Femur (tissue), 1 donor: ENCODE measurements at places on chromosomes 11 and 22.

- DNase-seq = no peak
Observed at GRCh38 chr11:126113963-126114362, 51.3 kb upstream of the CDON start.

DNA sequence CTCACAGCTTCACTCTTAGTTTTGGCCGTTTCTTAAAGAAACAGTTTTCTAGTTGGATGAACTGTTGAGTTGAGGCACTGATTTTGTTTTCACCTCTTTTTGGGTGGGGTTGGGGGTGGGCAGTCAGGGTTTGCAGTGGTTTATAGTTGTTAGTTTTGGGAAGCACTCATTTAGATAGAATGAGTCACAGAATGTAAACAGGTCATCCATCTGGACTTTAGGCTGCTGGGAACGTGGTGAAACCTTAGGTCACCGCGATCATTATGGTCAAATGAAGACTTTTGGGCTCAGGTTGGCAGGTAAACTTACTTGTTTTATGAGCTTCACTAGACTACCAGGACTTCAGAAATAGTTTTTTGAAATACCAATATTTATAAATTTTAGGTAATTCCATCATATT is 48.4 kb downstream of the CSTPP1 start:
- DNase-seq = no peak

GRCh38 chr22:26481112-26481693 is 2.4 kb downstream of the HPS4 start:
- DNase-seq = no peak

GRCh38 chr22:22914726-22915669 is 27.4 kb downstream of the IGLL5 start:
- no peak for DNase-seq

DNA sequence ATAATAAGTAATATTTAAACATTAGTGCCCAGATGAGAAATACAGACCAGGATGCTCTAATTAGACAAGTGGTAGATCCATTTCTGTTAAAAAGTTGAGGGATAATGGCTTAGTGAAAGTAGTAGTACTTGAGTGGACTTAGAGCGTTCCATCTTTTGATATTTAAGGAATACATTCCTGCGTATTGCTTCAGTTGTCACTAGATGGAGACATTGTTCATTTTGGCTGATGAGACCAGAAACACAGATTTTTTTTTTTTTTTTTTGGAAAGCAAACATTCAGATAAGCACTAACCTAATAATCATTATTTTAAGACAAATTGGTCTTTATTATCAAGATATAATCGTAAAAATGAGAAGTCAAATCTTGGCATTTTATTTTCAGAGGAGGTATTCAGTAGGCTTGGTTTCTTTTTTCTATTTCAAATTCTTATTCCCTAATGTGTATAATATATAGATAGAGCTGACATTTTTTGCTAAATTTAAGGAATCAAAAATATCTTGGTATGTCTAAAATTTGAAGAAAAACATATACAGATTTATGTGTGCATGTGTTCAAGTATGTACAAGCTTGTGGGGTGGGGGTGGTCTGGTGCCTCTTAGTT is 92.9 kb downstream of the DYNC2H1 start:
- DNase-seq = no peak

- no peak for DNase-seq
Observed at GRCh38 chr11:46489656-46490560, 98.3 kb upstream of the CHRM4 start.

DNA sequence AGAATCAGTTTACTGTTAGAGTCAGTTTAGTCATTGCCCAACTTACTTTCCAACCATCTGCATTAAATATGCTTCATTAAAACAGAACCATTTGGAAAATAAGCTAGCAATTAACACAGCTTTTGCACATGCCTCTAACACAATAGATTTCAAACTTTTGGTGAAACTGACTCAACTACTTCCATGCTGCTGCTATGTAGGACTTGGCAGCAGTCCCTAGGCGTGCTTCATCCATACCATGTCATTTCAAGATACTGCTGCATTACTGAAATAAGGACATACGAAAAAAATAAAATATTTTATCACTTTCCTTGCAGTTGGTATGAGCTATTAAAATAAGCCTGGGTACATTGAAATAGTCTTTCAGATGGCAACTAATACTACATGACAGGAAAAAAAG is 65.5 kb upstream of the SOX6 start:
- no peak for DNase-seq

GRCh38 chr11:81941998-81942397 is 791.7 kb downstream of the FAM181B start:
- DNase-seq = no peak

- no peak for DNase-seq
Observed at GRCh38 chr22:39471381-39472141, 14.7 kb downstream of the MGAT3 start.

GRCh38 chr11:63551091-63551888 is 11.9 kb downstream of the PLAAT2 start:
- DNase-seq = peak; percentile 47

- no peak for DNase-seq
Observed at GRCh38 chr11:32830413-32830738, 649 bp downstream of the PRRG4 start.

GRCh38 chr11:133249530-133249929 is 282.8 kb downstream of the OPCML start:
- no peak for DNase-seq

- DNase-seq = no peak
Observed at GRCh38 chr22:25023879-25024278, 71.4 kb downstream of the KIAA1671 start.

GRCh38 chr22:39496131-39496838 is 5.8 kb upstream of the MIEF1 start:
- DNase-seq = peak; percentile 78

DNA sequence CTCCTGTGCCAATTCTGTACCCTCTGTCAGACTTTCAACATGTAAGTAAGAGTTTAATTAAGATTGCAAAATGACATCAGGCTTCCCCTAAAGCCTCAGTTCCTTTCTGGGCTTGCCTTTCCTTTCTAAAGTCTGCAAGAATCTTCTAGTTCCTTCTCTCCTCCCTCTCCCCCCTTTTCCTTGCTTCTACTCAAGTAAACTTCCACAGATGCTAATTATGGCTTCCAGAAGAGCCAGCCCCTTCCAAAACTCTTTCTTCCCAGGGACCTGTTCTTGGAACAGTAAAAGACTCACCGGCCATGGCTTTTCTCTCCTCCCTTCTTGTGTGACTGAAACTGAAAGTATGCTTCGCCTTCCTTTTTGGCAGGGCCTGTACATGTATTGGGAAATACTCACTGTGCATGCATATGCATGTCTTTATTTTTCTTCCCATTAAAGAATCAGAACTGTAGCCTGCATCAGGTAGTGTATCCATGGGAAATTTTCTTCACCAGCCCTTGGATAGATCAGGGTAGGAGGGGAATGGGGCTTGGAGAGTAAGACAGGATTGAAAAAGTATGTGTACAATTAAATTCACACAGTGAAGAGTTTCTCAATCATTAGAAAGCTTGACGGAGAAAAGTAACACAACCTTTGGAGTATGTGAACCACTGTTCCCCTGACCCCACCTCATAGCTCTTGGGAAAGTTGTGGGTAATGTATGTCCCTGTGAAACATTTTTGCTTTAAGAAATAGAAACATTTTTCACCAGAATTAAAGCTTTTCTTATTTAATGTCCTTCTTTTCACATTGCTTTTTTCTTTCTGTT is at the start of gene CASP1:
Gene CASP1 (minus strand): TSS at position 332 of the 808 bp plus-strand sequence. CDS start 31 bp downstream, at position 301.
- DNase-seq = peak; percentile 65

DNA sequence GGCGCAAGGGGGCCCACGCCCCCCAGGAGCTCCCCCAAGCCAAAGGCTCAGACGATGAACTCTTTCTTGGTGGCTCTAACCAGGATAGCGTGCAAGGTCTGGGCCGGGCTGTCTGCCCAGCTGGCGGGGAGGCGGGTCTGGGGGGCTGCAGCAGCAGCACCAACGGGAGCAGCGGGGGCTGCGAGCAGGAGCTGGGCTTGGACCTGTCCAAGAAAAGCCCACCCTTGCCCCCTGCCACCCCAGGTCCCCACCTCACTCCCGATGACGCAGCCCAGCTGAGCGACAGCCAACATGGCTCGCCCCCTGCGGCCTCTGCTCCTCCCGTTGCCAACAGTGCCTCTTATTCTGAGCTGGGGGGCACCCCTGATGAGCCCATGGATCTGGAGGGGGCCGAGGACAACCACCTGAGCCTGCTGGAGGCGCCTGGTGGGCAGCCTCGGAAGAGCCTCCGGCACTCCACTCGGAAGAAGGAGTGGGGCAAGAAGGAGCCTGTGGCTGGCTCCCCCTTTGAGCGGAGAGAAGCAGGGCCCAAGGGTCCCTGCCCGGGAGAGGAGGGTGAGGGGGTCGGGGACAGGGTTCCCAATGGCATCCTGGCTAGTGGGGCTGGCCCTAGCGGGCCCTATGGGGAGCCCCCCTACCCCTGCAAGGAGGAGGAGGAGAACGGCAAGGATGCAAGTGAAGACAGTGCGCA is 21.6 kb upstream of the TMEM191C start:
- no peak for DNase-seq

- no peak for DNase-seq
Observed at GRCh38 chr11:46534711-46535110, 59.1 kb downstream of the AMBRA1 start.

DNA sequence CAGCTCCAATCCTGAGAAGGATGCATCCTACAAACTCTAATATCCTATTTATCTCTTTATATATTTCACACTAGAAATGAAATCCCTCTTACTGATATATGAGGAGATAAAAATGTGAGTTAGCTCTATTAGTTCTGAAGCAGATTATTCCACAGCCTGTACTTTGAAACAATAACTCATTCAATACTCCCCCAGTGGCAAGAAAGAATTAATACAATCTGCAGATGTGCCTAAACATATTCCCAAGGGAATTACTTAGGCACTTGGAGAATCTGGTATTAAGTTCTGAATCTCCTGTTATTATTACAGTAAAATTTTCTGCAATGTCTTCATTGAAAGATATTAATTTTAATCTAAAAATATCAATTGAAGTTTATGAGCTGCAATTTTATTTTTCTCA is 59.4 kb downstream of the DDI1 start:
- no peak for DNase-seq

DNA sequence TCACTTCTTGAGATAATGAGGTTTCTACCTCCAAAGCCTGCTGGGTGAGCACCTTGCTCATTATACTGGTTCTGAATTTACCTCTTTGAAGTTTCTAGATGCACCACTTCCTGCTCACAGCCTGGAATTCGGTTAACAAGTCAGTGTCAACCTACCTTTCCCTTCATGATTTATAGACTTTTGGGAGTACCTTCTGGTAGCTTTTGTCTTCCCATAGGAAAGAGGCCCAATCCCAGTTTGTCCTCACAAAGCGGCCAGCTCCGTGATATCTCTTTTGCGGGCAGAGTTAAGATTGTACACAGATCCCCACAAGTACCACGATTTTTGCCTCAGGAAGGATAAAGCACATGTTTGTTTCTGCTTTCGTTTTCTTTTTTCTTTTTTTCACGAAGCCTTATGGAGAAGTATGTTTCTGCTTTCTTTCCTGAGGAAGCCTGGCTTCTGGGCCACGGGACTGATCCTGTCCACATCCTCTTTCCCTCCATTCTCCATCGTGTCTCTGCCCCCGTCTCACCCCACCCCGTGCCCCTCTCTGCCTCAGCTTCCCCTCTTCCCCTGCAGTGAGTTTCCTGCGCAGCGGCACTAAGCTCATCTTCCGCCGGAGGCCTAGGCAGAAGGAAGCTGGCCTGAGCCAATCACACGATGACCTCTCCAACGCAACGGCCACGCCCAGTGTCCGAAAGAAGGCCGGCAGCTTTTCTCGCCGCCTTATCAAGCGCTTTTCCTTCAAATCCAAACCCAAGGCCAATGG is 5.7 kb upstream of the HINFP start:
- no peak for DNase-seq

GRCh38 chr11:87466223-87466622 is 428.5 kb downstream of the TMEM135 start:
- peak; percentile 59 for DNase-seq

DNA sequence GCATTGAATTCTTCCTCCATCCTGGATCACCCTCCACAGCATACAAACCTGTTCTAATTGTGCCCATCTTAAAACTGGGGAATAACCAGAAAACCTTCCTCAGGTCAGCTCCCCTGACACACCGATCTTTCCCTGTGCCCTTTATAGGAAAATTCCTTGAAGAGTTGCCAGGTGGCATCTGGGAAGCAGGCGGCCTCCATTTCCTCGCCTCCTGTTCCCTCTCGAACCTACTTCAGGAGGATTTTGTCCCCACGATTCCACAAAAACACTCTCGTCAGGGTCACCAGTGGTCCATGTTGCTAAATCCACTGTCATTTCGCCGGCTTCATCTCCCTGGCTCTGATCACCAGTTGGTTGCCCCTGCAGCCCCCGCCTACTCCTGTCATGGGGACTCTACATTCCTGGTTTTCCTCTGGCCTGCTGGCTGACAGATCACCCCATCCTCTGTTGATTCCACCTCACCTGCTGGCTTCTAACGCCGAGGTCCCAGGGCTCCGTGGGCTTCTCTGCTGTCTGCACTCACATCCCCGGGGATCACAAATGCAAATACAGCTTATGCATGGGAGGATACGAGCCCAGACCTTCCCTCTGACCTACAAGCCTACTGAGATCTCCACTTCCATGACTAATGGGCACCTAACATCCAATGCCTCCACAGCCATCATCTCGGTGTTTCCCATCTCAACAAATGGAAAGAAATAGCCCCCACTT is 92.5 kb upstream of the PRDM11 start:
- no peak for DNase-seq

GRCh38 chr11:2683806-2684205 is 16.0 kb downstream of the KCNQ1OT1 start:
- no peak for DNase-seq

GRCh38 chr22:29043906-29044575 is 17.6 kb downstream of the C22orf31 start:
- no peak for DNase-seq

- DNase-seq = peak; percentile 65
Observed at GRCh38 chr22:30574997-30575671, 669 bp upstream of the GAL3ST1 start.

- DNase-seq = no peak
Observed at GRCh38 chr22:20639343-20639742, 131.9 kb downstream of the MED15 start.

- peak; percentile 74 for DNase-seq
Observed at GRCh38 chr11:12200279-12200990, 90.0 kb downstream of the MICAL2 start.

DNA sequence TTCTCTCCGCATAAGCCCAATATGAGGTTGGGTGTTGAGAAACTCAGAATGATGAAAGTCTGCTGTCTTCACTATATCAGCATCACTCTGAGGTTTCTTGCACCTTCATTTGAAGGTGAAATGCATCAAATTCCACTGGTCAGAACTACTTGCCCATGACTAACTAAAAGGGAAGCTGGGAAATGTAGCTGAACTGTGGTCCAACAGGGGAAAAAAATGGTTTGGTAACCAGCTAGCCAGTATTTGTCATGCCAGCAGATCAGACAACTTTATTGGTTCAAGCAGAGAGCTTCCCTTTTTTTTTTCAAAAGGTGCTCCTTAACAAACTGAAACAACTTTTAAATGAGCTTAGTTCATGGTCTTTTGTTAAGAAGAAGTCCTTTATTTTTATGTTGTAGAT is 14.2 kb upstream of the PIK3C2A start:
- no peak for DNase-seq

- DNase-seq = peak; percentile 39
Observed at GRCh38 chr22:38569181-38569971, 607 bp downstream of the DMC1 start.

- no peak for DNase-seq
Observed at GRCh38 chr11:94504689-94505293, 7.5 kb upstream of the C11orf97 start.
